ENCODE measurements at places on chromosomes 3 and 15. TPM values are rescaled to one million over a fixed set of nuclear protein-coding genes. Genes with fewer than 3 reads are reported as not detected.

Gene EPHA3
- total RNA-seq, result 0.20 TPM

Gene EOMES
- total RNA-seq, result 0.50 TPM

Gene EBLN2
- 3.6 TPM for total RNA-seq

Gene ITIH3
- not detected for total RNA-seq

Gene FBXO40
- not detected for total RNA-seq

Gene CD96
- total RNA-seq, result 74.8 TPM

Gene TM4SF18
- not detected for total RNA-seq

Gene CHRFAM7A
- total RNA-seq, result 0.04 TPM

Gene EPHA6
- not detected for total RNA-seq

Gene IVD
- total RNA-seq, result 68.6 TPM

Gene RLBP1
- total RNA-seq, result not detected

Measured in activated naive CD8-positive, alpha-beta T cell treated with anti-CD3 and anti-CD28 coated beads for 36 hours (primary cell).